Fibroblast of skin of back (primary cell): ENCODE measurements at places on chromosomes 2 and 18.

DNA sequence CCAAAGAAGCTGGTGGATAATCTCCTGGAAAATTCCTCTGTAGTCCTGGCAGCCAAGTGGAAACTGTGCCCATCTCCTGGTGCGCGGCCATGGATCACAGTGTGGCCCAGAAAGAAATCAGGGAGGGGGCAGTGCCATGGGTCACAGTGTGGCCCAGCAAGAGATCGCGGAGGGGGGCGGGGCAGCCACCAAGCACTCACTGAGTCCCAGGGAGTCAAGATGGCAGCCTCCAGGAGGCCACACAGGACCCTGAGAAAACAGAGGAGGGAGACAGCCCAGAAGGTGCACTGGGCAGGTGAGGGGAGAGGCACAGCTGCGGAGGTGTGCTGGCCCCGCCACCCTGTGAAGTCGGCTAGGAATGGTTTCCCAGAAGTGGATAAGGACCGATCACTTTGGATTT is 8.1 kb upstream of the ATP6V1B1 start:
- no peak for DNase-seq

DNA sequence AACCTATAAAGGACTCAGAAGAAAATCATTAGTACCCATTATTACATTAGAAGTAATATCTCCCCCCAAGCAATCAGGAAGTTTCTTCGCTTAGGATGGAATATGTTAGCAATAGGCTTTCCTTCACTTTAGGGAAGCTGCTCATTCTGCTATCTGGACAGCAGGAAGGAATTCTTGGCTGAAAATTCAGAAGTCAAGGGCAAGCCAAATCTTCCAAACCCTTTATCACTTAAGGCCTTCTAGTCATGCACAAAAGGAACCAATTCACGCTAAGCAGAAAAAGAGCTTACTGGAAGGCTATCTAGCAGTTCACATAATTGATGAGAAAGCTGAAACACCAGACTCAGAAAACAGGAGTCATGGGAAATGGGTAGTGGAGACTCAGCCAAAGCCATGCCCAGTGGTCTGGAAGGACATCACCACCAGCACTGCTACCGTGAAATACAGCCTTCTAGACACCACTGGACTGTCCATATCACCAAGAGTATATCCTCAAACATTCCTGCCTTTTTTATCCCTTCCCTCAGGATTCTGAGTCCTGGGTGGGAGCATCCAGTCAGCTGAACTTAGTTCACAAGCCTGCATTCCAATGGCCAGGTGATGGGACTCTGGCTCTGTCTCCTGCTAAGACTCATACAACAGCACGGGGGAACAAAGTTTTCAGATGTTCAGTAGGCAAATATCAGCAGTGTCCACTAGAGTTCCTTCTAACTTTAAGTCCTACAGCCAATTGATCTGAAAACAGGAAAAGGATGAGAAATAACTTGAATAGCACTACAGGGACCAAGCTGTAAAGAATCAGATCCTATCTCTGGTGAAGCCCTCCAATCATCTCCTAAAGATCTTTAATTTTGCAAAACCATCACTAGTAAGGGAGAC is 14.8 kb upstream of the ADAM17 start:
- no peak for DNase-seq

DNA sequence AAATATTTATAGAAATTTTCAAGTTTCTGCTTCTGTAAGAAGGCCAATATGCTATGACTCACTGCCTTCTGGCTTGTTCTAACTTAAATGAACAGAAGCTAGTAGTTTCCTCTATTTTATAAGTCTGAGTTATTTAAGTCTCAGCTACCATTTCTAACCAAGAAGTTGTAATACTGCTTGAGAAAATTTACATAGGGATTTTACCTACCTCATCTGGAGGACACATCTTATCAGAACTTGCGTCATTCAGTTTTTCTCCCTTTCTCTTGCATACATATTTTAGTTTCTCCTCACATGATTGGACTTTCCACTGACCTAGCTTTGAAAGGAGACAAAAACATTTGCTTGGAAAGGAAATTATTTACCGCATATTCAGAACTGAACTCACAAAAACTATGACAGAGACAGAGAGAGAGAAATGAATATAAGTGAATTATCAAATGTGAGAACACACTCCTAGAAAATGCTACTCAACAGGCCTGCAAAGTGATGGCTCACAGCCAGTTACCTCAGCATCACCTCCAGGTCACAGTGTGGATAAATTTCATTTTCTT is 81.1 kb upstream of the CD302 start:
- DNase-seq, result peak; percentile 64

DNA sequence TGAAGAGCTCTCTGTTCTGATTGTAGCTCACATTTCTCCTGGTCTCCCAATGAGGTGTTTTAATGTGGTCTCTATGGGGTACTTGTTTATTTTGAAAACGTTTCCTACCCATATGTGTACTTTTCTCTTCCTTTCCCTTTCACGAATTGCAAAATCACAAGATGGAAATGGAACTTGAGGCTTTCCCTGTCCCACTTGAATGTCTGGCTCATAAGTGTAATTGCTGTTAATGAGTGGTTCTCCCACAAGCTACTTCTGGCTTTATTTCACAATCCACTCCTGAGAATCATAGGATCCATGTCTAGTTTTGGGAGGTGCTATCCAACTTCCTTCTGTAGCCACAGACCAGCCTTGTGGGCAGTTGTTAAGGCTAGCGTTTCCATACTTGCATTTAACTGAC is 81.1 kb upstream of the CAVIN2 start:
- peak; percentile 20 for DNase-seq

- no peak for DNase-seq
Measured at GRCh38 chr2:167653131-167653530, 594.3 kb downstream of the STK39 start.

DNA sequence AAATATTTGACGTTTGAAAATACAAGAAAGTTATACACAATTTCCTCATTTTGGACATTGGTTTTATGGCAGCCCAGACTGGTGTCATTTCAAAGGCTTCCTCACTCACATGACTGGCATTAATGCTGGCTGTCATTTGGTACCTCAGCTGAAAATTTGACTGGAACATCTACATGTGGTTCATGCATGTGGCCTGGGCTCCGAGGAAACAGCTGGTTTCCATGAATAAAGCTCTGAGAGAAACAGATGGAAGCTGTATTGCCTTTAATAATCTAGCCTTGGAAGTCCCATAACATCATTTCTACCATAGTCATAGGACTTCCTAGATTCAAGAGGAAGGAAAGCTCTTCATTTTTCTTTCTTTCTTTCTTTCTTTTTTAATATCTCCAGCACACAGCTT is 42.9 kb upstream of the RIT2 start:
- no peak for DNase-seq

- DNase-seq, result no peak
Measured at GRCh38 chr2:1633936-1634587, 110.3 kb downstream of the PXDN start.

DNA sequence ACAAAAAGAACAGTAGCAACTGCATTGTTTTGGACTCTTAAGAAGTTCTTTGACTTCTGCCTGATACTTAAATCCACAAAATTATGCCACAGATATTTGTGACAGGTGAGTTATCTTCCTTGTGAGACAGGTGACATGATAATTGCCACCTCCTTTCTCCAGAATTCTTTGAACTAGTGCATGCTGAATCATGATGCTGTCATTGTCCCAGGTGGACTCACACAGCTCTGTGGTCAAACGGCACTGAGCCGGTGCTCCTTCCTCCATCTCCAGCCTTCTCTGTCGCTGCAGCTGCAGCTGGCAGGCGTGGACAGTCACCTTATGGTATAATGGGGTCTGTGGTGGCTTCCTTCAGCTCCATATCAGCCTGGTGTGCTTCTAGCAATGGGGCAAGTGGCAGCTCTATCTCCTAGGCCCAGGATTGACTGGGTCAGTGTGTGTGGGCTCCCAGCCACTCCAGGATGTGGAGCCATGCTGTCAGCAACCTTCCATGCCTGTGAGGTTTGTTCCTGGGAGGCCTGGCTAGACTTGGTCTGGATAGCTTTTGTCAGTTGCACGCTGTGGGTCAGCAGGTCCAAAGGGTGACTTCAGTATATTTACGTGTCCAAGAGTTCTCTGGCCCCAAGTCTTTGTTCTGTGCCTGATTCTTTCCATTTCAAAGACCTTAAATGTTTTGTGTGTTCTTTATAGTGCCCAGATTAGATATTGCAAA is 15.7 kb downstream of the ARMC9 start:
- no peak for DNase-seq

DNA sequence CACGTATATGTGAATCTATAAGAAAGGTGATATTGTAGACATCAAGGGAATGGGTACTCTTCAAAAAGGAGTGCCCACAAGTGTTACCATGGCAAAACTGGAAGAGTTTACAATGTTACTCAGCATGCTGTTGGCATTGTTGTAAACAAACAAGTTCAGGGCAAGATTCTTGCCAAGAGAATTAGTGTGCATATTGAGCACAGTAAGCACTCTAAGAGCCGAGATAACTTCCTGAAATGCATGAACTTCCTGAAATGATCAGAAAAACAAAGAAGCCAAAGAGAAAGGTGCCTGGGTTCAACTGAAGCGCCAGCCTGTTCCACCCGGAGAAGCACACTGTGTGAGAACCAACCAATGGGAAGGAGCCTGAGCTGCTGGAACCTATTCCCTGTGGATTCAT is 101.0 kb downstream of the HS6ST1 start:
- DNase-seq, result no peak

- peak; percentile 98 for DNase-seq
Measured at GRCh38 chr2:222709191-222709891, 37.9 kb downstream of the MOGAT1 start.

GRCh38 chr2:29351916-29352591 is 236.8 kb downstream of the CLIP4 start:
- DNase-seq, result peak; percentile 4

DNA sequence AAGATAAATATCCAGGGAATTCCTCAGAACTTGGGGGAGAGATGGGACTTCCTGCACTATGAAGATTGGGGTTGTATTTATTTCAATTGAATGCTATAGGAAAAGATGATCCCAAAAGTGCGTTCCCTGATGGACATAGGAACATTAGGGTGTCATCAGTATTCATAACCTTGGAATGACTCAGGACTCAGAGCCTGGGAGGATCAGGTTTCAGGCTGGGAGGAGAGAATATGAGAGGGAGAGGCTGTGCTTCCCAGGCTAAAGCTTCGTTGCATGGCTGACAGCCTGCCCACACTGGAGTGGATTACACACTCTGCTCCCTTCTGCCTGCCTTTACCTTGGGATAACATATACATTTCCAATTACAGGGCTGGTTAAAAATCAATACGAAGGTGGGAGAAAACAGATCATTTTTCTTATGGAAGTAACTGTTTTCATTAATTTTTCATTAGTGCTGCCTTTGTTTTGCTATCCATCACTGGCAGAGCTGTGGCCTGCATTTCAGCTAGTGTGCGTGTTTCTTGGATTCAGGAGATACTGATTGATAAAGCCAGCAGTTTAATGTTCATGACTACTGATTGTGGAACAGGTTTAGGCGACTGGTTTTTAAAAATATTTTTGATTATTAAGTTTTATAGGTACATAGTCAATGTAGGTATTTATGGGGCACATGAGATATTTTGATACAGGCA is 118.7 kb downstream of the KCTD1 start:
- DNase-seq, result peak; percentile 90

GRCh38 chr2:112618383-112618782 is 27.4 kb upstream of the SLC20A1 start:
- DNase-seq, result no peak

- no peak for DNase-seq
Measured at GRCh38 chr2:28607730-28608499, 112.1 kb downstream of the PLB1 start.

DNA sequence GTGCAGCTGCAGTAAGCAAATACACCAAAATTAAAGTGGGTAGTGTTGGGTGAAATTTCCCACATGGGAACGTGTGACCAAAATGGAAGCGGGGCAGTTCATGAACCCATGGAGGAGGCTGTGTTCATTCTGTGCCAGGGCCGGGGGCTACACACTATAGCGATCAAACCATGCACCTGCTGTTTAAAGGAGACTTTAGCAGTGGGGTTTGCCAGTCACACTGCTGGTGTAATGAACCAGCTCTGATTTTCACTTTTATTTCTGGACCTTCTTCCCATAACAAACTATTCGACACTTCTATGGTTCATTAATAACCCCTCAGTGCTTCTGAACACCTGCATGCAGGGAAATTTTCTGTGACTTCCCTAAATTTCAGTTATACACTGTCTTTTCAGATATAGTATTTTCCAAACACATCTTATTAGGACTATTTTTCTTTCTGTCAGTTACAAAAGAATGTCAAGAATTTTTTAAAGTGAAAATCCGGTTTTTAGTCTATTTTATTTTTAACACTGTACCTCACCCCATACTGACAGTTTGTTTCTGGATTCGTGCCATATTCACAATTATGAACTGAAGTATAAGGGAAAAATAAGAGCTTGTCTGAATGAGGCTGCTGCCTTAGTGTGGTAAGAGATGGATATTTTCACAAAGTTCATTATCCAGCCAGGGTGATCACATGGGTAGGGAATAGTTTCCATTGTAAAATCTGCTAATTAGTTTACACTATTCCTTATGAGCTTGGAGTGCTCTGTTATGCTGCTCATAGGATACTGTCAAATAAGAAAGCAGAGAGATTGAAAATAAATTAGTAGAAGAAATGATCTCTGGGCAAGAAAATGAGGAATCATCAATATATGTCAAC is 111.3 kb upstream of the CAVIN2 start:
- peak; percentile 22 for DNase-seq

DNA sequence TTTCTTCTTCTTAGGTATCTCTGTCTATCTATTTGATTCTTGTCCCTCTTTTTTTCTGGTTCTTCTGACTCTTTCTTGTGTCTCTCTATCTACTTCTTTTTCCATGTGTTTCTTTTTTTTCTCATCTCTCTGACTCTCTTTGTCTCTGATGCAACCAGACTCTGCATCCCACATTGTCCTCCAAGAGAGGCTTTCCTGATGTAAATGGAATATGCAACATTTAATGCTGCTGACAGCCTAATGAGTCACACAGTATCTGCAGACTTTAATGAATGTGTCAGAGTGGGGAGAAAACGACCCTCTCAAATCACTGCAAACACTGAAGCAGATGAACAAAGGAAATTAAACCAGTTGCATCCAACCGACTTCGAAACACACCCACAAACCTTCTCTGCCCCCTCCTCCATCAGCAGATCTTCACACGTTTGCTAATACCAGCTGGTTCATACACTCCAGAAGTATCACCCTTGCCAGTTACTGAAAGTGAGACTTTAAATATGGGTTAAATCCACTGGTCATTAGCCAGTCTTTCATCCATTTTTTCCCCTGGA is 351.5 kb downstream of the TXNL1 start:
- DNase-seq, result peak; percentile 87

DNA sequence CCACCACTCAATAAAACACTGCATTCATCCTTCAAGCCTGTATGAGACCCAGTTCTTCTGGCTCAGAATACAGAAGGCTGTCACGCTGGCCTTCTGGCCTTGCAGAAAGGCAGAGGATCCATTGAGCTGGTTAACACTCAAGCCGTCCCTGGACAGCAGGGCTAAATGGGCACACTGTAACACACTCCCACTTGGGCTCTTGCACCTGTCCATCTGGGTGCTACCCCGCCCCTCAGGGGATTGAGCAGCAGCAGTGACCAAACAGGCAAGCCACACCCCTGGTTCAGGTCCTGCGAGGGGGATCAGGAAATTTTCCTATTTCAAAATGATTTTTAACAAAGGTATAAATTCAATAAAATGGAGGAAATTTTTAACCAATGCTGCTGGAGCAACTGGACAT is 936.0 kb downstream of the CNTNAP5 start:
- DNase-seq, result no peak

- DNase-seq, result no peak
Measured at GRCh38 chr2:106292627-106293026, 98.5 kb upstream of the UXS1 start.
